ENCODE measurements at places on chromosomes 5 and 9.

DNA sequence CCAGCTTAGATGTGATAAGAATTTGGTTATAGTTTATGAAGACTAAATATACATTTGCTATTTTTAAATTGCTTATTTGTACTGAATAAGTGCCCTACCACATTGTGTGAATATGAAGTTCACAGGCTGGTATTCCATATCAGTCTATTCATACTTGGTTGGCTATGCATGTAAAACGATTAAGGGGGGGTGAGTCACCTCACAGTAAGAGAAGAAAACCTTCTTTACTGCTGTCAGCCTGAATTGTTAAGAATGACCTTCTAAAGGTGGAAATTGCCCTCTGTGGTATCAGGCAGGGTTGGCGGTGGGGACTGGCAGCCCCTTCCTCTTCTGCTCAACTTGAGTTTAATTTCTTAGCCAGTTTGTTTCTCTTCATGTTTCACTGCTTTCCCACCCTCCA is 127.0 kb upstream of the RPS23 start:
- DNase-seq = peak; percentile 71

- DNase-seq = no peak
These were observed 5.5 kb downstream of the PTBP3 start for GRCh38 chr9:112327718-112328450.

- no peak for DNase-seq
These were observed 15.1 kb upstream of the TCF7 start for GRCh38 chr5:134099288-134099872.

GRCh38 chr5:55385227-55385626 is 77.4 kb downstream of the MTREX start:
- no peak for DNase-seq

DNA sequence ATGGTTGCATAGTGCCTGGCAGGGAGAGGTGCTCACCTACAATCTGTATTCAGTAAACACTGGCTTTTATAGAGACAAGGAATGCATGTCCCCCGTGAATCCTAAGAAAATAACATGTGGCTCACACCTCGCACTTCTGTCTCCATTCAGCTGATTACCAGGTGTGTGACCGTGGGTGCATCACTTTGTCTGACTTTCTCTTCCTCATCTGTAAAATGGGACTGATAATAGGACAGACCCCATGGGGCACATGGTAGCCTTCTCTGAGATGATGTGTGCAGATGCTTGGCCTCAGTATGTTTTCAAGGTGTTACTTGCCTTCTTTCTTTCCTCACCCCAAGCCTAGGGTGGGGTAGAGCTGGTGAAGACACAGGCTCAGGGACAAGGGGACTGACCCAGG is 6.3 kb downstream of the CXXC5 start:
- DNase-seq = no peak

DNA sequence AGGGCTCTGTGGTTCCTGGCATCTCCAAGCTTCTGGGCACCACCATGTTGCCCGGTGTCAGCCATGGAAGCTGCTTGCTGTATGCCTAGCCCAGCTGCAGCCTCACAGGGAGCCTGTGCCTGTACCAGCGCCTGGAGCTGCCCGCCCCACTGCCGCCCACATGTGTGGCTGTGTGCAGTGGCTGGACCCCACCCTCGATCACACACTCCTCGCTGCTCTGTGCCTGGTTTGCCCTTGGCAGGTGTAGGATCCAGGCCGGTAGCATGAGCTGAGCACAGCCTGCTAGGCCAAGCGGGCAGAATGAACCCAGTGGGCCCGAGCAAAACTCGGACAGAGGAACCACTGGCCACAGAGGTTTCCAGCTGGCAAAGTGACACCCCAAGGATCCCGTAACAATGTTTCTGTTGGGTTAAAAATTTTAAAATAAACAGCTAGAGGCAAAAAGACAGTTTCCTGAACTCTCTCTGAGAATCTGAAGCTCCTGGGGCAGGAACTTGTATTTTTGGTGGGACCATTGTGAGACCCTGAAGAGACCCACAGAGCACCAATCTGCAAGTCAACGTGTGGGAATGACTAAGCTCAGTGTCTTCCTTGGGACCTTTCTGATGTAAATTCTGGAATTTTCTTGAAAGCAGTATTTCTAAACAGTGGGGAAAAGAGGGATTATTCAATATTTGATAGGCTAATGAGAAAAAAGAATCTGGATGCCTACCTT is 73.1 kb upstream of the CCDC112 start:
- DNase-seq = no peak

DNA sequence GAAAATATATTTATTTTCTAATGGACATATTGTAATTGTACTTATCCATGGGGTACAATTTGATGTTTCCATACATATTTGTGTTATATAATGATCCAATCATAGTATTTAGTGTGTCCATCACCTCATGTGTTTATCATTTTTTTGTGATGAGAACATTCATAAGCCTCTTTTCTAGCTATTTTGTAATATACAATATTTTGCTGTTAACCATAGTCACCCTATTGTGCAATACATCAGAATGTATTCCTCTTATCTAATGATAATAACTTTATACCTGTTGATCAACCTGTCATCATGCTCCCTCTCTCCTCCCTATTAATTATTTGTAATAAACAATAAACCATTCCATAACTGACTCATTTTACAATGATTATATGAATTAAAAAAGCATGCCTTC is 93.2 kb downstream of the ISL1 start:
- DNase-seq = no peak

GRCh38 chr5:86929123-86929766 is 311.5 kb downstream of the COX7C start:
- no peak for DNase-seq

GRCh38 chr9:93955111-93955980 is at the start of gene BARX1:
Gene BARX1, minus strand, starts transcription at chr9:93955355. Its CDS starts 209 bp downstream, at chr9:93955146.
- DNase-seq = no peak

- no peak for DNase-seq
These were observed 26.0 kb upstream of the CEP72 start for GRCh38 chr5:585962-586628.

DNA sequence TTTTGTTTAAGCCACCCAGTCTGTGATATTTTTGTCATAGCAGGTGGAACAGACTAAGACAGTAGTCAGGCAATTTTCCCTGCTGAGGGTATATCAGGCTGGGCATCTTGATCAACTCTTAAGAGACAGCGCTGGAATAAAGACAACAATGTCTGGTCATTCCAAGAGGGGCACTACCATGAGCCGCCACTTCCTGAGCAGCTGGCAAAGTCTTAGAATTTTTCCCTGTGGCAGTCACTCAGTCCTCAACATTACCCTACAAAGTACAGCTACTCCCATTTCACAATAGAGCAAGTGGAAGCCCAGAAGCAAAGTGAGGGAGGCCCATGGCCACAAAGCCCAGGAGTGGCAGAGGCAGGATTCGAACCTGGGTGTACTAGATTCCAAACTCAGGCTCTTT is 74.8 kb downstream of the SH3PXD2B start:
- DNase-seq = no peak

DNA sequence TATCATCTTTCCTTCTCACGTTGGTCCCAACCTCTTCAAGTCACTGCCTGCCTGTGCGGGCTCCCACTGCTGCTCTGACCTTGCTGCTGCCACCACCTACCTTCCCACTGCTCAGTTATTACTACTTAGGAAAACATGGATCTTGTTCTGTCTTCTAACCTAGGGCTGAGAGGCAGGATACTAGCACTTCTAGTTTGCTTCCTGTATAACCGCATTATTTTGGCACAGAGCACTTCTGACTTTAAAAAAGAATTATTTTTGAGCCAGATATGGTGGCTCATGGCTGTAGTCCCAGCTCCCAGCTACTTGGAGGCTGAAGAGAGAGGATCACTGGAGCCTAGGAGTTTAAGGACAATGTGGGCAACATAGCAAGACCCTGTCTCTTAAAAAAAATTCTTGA is 135.4 kb upstream of the GNA14 start:
- no peak for DNase-seq

DNA sequence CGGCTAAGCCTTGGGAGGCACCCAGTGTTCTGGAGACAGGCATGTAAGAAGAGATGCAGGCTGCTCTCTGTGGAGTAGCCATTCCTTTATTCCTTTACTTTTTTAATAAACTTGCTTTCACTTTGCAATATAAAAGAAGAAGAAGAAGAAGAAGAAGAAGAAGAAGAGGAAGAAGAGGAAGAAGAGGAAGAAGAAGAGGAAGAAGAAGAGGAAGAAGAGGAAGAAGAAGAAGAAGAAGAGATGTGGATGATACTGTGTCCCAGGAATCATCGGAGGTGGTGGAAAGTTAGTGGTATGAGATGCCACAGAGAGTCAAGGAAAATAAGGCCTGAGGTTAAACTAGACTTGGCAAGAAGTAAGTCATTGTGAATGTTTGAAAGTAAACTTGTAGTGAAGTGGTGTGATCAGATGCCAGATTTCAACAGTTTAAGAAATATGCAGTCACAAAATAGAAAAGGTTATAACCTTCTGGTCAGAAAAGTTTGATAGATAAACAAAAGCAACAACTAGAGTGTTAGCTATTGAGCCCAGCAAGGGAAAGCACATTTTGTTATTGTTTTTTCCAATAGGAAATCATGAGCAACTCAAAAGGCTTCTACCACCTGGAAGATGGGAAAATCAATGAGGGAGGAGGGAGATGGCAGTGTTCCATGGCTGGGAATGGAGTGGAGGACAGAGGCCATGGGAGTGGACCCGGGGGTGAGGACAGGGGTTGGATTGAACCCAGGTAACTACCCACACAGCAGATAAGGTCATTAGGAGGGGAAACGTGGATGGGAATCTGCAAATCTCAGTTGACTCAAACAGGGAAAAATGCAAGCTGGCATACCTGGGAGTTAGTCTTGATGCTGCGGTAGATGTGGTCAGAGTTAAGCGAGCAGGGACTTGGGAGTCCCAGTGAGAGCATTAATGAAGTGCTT is 16.8 kb downstream of the AOPEP start:
- no peak for DNase-seq

DNA sequence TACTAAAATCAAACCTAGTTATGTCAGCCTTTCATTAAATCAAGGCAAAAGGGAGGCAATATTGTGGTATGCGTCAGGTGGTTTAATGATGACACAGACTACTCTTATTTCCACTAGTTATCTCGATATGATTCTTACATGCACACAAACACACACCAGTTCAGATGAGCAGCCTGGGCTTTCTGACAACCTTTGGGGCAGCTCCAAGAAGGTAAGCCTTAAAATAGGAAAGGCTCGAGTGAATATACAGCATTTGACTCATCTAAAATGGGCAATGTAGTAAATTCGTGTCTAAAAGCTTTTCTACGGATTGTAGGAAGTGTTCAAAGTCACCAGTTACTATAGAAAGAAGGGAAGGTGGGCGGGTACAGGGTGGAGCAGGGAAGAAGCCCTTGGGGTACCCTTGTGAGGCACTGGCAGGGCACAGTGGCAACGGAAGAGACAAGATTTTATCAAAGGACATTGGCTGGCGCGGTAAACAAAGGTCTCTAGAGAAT is 1.9 kb downstream of the ANKH start:
- no peak for DNase-seq

- no peak for DNase-seq
These were observed 110.3 kb upstream of the NFIB start for GRCh38 chr9:14424289-14424688.

DNA sequence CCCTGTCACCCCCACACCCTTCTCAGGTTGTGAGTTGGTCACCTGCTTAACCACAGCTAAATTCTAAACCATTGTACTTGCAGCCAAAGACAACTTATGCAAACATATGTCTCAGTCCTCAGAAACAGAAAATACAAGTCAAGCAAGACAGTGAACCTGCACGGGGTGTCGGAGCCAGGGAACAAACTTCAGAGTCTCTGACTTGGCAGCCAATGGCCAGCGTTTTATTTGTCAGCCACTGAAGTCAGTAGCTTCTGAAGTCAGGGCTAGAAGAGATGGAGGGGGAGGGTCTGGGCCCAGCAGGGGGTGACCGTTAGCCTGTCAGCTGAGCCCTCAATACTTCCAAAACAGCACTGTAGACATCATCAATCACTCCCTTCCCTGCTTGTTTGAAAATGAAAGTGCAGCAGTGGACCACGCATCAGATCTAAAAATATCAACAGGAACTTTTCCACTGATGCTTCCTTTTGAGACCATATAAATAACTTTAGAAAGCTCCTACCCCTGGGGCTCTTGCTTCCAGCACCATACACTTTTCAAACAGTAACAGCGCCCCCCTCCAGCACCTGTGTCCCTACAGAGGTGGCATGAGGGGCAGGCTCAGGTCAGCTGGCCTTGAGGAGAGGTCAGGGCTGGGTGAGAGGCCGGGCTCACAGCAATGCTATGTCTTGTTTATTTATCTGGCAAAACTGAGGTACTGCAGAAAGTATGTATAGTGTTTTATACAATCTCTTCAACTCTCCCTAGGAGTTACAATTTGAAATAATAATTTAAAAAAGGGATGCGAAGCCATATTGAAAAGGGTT is 142.5 kb downstream of the ACER2 start:
- DNase-seq = no peak

GRCh38 chr5:100479079-100479688 is 56.0 kb upstream of the FAM174A start:
- peak; percentile 58 for DNase-seq

- no peak for DNase-seq
These were observed 21.3 kb downstream of the AHRR start for GRCh38 chr5:342501-343460.

- DNase-seq = peak; percentile 58
These were observed 181.3 kb upstream of the ELL2 start for GRCh38 chr5:96142786-96143434.

DNA sequence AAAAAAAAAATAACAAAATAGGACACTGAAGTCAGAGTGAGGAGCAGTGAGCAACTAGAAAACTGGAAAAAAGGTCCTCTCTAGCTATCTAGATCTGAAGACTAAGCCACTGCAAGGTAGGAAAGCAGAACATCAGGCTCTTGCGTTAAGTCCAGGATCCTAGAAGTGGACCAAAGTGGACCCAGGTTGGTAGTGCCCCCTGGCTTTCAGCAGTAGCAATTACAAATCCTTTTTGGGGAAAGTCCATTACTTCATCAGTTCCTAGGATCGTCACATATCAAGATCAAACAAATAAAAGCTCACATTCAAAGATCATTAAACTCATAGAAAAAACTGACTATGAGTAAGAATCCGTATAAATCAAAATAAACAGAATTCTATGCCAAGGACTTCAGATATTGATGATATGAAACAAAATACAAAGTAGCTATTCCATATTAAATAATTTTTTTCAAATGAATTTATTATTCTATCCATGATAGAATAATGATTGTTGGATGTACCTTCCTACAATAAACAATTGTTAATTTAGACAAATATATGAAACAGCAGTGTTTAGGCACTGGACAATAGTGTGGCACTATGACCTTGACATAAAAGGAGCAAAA is 6.5 kb upstream of the RICTOR start:
- DNase-seq = peak; percentile 75

GRCh38 chr9:121646992-121647391 is 4.4 kb upstream of the DAB2IP start:
- DNase-seq = no peak

GRCh38 chr9:99305124-99305523 is 83.0 kb downstream of the SEC61B start:
- DNase-seq = no peak

- no peak for DNase-seq
These were observed 21.3 kb upstream of the PTPN3 start for GRCh38 chr9:109519366-109519765.

GRCh38 chr5:139167952-139168720 is 30.0 kb downstream of the SIL1 start:
- no peak for DNase-seq

- peak; percentile 41 for DNase-seq
These were observed 21.2 kb downstream of the RASEF start for GRCh38 chr9:83041771-83042170.

GRCh38 chr9:133961226-133962165 is 30.6 kb downstream of the VAV2 start:
- DNase-seq = no peak

- no peak for DNase-seq
These were observed 8.4 kb downstream of the MATR3 start for GRCh38 chr5:139301808-139302499.

Data from H4 (cell line).